ENCODE measurements at places on chromosomes 12 and 14. TPM values are rescaled to one million over a fixed set of nuclear protein-coding genes. Genes with fewer than 3 reads are reported as not detected.

GYS2 gene
- total RNA-seq: not detected

E2F7 gene
- 19.8 TPM for total RNA-seq

SERPINA1 gene
- total RNA-seq: not detected

TCL1B gene
- total RNA-seq: not detected

FANCM gene
- 13.7 TPM for total RNA-seq

TMPRSS12 gene
- not detected for total RNA-seq

SERPINA9 gene
- total RNA-seq: not detected

TMEM233 gene
- total RNA-seq: not detected

CLEC1B gene
- not detected for total RNA-seq

ALDH1L2 gene
- total RNA-seq: 2.2 TPM

NGB gene
- not detected for total RNA-seq

KIF5A gene
- total RNA-seq: 0.12 TPM

TIMM9 gene
- 38.0 TPM for total RNA-seq

ARMH4 gene
- total RNA-seq: 3.0 TPM

TSHR gene
- not detected for total RNA-seq

DHRS1 gene
- total RNA-seq: 20.0 TPM

IGF1 gene
- 0.85 TPM for total RNA-seq

SLC39A2 gene
- total RNA-seq: not detected

TAS2R7 gene
- not detected for total RNA-seq

CCDC175 gene
- total RNA-seq: not detected

INSM2 gene
- not detected for total RNA-seq

DLGAP5 gene
- total RNA-seq: 83.2 TPM

ERBB3 gene
- not detected for total RNA-seq

ADAMTS20 gene
- not detected for total RNA-seq

HOTAIR gene
- not detected for total RNA-seq

BHLHE41 gene
- total RNA-seq: 0.24 TPM

PAPLN gene
- 3.1 TPM for total RNA-seq

ACSM4 gene
- not detected for total RNA-seq

PLA2G1B gene
- not detected for total RNA-seq

TM9SF1 gene
- 60.7 TPM for total RNA-seq

BDKRB1 gene
- total RNA-seq: not detected

IL22 gene
- total RNA-seq: not detected

WSCD2 gene
- not detected for total RNA-seq

ACRBP gene
- 1.3 TPM for total RNA-seq

APOF gene
- not detected for total RNA-seq

FGF23 gene
- not detected for total RNA-seq

CCDC60 gene
- total RNA-seq: not detected

BLOC1S1 gene
- 85.6 TPM for total RNA-seq

NKX2-1 gene
- total RNA-seq: not detected

IL31 gene
- not detected for total RNA-seq

GSG1 gene
- not detected for total RNA-seq

TAS2R30 gene
- total RNA-seq: 3.7 TPM

CLEC4D gene
- total RNA-seq: not detected

MSI1 gene
- not detected for total RNA-seq

GCH1 gene
- 5.0 TPM for total RNA-seq

ART4 gene
- 12.5 TPM for total RNA-seq

FBRSL1 gene
- 79.8 TPM for total RNA-seq

SAMD15 gene
- 1.1 TPM for total RNA-seq

Measured in endothelial cell of umbilical vein (primary cell).